ENCODE measurements at places on chromosomes 3 and 15.

DNA sequence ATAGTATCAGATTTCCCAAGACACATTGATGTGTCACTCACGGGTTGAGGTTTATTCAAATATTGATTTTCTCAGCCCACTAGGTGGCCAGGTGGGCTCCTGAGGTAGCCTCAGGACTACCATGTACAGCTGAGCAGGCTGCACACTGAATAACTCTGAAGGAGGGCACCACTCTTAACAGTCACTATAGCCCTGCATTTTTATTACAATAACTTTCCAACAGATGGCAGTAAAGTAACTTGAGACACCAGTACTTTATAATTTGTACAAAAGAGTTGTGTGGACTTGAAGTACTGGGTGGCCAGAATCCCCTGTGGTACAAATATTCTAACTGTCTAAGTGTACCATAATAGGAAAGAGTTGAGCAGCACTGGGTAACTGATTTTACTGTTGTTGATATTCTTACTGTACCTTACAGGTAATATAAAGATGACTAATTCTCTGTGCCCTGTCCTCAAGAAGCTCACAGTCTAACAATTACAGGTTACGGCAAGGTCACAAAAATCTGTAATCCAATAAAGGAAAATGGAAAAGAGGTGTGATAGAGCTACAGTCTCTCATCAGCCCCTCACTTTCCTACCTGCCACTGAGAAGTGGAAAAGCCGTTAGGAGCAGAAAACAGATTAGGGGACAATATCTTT lies 76.0 kb downstream of the ETFA start:
- no peak for DNase-seq

DNA sequence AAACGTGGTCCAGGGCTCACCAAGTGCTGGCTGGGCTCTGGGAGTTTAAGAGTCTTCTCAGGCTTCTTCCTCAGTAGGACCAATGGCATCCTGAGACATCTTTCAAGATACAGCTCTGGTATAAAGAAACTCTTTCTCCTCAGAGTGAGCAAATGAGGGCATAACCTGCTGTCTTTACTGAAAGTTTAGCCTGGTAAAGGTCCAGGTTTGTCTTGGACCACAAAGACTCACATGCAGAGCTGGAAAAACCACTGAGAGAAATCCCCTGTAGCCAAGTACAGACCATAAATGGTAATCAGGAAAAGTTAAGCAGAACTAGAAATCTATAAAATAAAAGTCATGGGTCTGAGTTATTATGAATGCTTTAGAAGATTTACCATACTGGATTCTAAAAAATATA lies 23.1 kb downstream of the CD47 start:
- DNase-seq, result no peak

- no peak for DNase-seq
Observed at GRCh38 chr15:33059184-33059583, 135.3 kb downstream of the FMN1 start.

- DNase-seq, result no peak
Observed at GRCh38 chr15:51322621-51323296, 15.6 kb downstream of the CYP19A1 start.

DNA sequence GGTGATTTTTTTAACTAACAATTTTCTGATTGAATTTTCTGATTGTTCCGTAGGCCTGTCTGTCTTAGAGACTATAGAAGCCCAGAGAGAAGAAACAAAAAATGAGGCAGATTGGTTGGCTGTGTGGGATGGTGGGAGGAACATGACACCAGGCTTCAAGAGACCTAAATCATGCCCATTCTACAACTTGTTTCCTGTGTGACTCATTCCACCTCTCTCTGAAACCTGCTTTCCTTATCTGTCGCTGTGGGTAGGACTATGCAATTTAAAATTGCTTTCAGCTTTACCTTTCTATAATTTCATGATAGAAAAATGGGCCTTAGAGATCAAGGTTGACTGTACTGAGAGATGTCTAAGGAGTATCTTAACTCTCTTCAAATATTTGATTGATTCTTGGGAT lies 44.5 kb downstream of the OXNAD1 start:
- DNase-seq, result peak; percentile 65

GRCh38 chr15:42165106-42165505 lies 8.7 kb upstream of the PLA2G4F start:
- no peak for DNase-seq

DNA sequence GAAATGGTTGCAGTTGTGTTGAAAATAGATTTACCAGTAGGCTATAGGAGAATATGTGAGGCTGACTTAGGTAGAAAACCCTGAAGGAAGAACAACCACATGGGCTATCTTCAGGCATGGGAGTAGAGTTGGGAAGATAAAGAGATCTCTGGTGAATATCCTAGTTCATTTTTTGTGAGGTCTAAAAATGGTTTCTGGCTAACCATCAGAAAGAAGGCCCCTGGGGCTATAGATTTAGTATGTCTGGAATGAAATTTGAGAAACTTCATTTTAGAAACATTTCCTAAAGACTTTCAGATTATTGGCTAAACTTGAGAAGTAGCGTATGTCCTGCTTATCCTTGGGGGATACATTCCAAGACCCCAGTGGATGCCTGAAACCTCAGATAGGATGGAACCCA lies 148.2 kb downstream of the NAALADL2 start:
- no peak for DNase-seq

- no peak for DNase-seq
Observed at GRCh38 chr3:133461291-133461690, 61.4 kb downstream of the BFSP2 start.

DNA sequence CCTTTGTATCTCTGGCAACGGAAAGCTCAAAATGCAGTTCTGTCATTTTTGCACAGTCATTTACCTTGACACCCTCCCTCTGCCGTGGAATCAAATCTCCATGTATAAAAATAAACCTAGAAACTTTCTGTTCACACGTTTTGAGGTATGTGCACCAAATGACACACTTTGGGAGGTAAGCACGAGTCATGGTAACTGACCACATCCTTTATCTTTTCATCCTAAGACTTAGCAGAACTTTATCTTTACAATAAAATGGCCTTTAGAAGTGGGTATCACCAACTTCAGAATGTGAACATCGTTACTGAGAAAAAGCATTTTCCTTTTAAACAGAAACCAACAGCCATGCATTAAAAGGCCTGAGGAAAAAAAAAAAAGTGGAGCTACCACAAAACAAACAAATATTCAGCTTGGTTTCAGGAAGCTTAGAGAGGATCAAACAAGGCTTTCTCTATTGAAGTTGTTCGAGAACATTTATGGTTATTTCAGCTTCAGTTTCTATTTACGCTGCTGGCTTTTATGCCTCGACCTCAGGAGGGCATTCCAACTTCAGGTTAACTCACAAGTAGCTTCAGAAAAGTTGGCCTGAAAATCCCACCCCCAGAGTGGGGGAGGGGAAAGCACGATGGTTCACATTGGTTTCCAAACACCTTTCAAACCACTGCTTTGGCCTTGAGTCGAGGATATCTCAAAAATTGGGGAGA lies 171.1 kb upstream of the ICE2 start:
- peak; percentile 39 for DNase-seq

DNA sequence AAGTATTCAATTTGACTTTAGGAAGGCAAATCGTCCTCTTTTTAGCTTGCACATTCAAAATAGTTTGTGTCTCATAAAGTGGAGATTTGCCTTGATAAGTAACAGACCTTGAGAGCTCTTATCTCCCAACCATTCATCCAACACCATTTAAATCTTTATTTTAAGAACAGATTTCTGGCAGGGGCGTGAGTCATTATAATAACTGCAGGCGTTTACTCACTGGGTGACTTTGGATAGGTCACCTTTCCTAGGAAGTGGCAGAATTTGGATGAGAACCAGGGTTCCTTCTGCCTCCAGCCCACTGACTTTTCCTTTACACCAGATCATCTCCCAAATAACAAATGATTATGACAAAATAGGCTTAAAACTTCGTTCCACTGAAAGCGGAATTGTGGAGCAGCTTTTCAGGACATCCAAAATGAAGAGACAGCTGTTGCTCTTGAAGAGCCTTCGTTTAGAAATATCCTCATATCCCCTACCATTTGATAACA lies 5.0 kb downstream of the LMCD1 start:
- no peak for DNase-seq

DNA sequence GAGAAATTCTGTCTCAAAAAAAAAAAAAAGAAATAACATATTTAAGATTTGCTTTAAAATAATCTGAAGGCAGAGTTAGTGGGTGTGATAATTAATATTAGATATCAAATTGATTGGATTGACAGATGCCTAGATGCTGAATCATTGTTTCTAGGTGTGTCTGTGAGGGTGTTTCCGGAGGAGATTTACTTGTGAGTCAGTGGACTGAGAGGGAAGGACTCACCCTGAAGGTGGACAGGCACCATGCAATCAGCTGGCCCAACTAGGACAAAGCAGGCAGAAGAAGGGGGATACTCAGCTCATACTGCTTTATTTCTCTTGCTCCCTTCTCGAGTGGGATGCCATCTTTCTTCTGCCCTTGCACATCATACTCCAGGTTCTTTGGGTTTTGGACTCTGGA lies 16.7 kb upstream of the RPL24 start:
- DNase-seq, result no peak

DNA sequence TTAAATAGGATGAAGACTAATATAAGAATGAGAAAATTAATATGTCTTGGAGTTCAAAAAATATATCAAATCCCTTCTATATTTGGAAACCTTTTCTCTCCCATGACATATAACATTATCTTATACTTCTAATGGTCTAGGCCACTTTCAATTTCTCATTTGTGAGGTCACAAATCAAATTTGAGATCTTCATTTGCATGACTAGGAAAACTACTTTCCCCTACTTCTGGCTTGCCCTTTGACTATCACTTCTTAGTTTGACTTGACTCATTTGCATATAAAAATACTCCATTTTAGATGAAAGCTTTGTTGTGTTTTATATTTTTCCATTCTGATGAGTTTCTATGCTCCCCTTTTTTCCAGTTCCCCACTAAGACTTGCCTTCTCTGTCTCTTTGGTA lies 598.6 kb upstream of the TBL1XR1 start:
- DNase-seq, result no peak

- DNase-seq, result no peak
Observed at GRCh38 chr3:108450444-108450843, 60.0 kb downstream of the MYH15 start.
